ENCODE measurements at places on chromosomes 3 and 15. TPM values are rescaled to one million over a fixed set of nuclear protein-coding genes. Genes with fewer than 3 reads are reported as not detected.

GRCh38 chr15:49815950-49816349 lies 195.1 kb downstream of the DTWD1 start:
- DNase-seq = peak; percentile 97
- no peaks in the 10 kb centered on the region for H3K27me3 ChIP-seq
- H3K36me3 ChIP-seq = no peaks in the 10 kb centered on the region
- H3K4me3 ChIP-seq = no peak overlapping the region
- H3K4me1 ChIP-seq = no peaks in the 10 kb centered on the region

DNA sequence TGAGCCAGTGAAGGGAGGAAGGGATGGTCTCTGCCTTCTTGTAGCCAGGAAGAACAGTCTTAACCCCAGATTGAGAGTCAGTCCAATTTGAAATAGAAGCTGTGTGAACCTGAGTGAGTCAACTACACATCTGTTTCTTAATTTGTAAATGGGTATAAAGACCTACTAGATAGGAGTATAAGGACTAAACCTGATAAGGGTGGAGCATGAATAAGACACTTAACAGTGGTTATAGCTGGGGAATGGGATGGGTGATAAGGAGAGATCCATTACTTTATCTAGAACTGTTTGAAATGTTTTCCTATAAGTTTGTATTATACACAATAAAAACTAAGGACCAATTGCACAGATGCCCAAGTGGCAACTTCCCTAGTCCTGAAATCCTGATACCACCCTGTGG lies 1.4 kb downstream of the MAN2C1 start:
- no peak for DNase-seq
- H3K4me3 ChIP-seq = no peak overlapping the region
- peaks cover 9% of the 10 kb centered on the region for H3K4me1 ChIP-seq
- H3K27me3 ChIP-seq = no peaks in the 10 kb centered on the region

GRCh38 chr15:83398626-83399025 lies 48.5 kb upstream of the SH3GL3 start:
- no peak overlapping the region for H3K27ac ChIP-seq
- no peaks in the 10 kb centered on the region for H3K36me3 ChIP-seq
- no peaks in the 10 kb centered on the region for H3K4me1 ChIP-seq
- H3K27me3 ChIP-seq = peaks cover 2% of the 10 kb centered on the region

- H3K4me1 ChIP-seq = peaks cover 9% of the 10 kb centered on the region
- H3K4me3 ChIP-seq = no peak overlapping the region
- H3K36me3 ChIP-seq = no peaks in the 10 kb centered on the region
- no peak overlapping the region for H3K27ac ChIP-seq
- no peak for DNase-seq
Measured at GRCh38 chr15:33005582-33005981, 188.9 kb downstream of the FMN1 start.

GRCh38 chr3:126918355-126918821 lies 64.5 kb upstream of the PLXNA1 start:
- no peaks in the 10 kb centered on the region for H3K4me1 ChIP-seq
- H3K36me3 ChIP-seq = no peaks in the 10 kb centered on the region
- no peak for DNase-seq
- no peak overlapping the region for H3K27ac ChIP-seq

GRCh38 chr3:78611278-78611677 lies 1156.5 kb downstream of the ROBO1 start:
- no peak overlapping the region for H3K4me3 ChIP-seq
- no peaks in the 10 kb centered on the region for H3K27me3 ChIP-seq
- H3K4me1 ChIP-seq = no peaks in the 10 kb centered on the region
- no peak overlapping the region for H3K27ac ChIP-seq
- H3K36me3 ChIP-seq = no peaks in the 10 kb centered on the region

- no peak overlapping the region for H3K4me3 ChIP-seq
- peak overlapping the region; percentile 27 for H3K27ac ChIP-seq
Measured at GRCh38 chr3:152430223-152431002, 161.7 kb downstream of the MBNL1 start.

- H3K4me3 ChIP-seq = no peak overlapping the region
- no peaks in the 10 kb centered on the region for H3K36me3 ChIP-seq
- H3K4me1 ChIP-seq = no peaks in the 10 kb centered on the region
- no peak overlapping the region for H3K27ac ChIP-seq
- DNase-seq = no peak
Measured at GRCh38 chr3:74605437-74605836, 9.0 kb downstream of the CNTN3 start.

DNA sequence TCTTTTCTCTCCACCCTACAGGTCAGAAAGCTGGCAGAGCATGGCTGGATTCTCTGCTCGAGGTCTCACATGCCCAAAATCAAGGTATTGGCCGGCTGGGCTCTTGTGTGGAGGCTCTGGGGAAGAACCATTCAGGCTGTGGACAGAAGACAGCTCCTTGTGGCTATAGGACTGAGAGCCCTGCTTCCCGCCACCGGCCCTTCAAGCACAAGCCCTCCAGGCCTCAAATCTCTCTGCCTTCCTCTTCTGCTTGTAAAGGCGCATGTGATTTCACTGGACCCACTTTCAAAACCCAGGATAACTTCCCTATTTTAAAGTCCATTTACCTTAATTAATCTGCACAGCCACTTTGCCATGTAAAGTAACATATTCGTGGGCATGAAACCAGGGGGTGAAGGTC lies 36.2 kb upstream of the MGLL start:
- H3K36me3 ChIP-seq = no peaks in the 10 kb centered on the region
- no peak for DNase-seq
- no peak overlapping the region for H3K27ac ChIP-seq
- no peaks in the 10 kb centered on the region for H3K4me1 ChIP-seq
- H3K27me3 ChIP-seq = no peaks in the 10 kb centered on the region

- no peaks in the 10 kb centered on the region for H3K27me3 ChIP-seq
- H3K36me3 ChIP-seq = no peaks in the 10 kb centered on the region
- no peak overlapping the region for H3K4me3 ChIP-seq
Measured at GRCh38 chr3:117126460-117126859, 416.9 kb downstream of the TUSC7 start.

DNA sequence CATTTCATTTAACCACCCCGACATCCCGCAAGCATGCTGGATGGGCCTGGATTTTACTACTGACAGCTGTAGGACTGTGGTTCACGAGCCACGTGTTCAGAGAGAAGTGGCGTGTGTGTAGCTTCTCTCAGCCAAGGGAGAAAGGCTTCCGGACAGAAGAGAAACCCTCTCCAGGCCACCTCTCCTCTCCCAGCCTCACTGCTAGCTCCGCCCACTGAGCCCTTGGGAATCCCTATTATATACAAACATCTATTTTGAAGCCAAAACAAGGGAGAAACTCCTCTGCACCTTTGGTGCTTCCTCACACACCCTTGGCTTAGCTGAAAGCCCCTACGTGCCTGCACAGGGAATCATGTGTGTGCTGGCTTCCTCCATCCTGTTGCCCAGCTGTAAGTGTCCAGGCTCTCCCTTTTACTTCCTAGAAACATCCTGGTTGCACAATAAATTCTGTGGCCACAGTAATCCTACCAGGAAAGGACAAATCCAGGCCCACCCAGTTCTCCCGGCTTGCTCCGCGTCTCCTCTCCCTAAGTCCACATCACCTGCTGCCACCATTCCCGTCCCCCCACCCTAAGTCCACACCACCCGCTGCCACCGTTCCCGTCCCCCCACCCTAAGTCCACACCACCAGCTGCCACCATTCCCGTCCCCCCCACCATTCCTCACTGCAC lies 30.5 kb downstream of the PCSK6 start:
- peaks cover 2% of the 10 kb centered on the region for H3K4me1 ChIP-seq
- no peak overlapping the region for H3K4me3 ChIP-seq
- no peaks in the 10 kb centered on the region for H3K36me3 ChIP-seq
- H3K27ac ChIP-seq = no peak overlapping the region
- DNase-seq = no peak

Gene STAC
- total RNA-seq = 6.8 TPM

Gene SEMA3B
- 51.6 TPM for total RNA-seq

Gene RAB6B
- total RNA-seq = 0.51 TPM

Gene ST3GAL6
- total RNA-seq = 2.6 TPM

Gene NR2E3
- 0.77 TPM for total RNA-seq

Gene UBA7
- 50.1 TPM for total RNA-seq
